ENCODE measurements at places on chromosomes 3 and 15. TPM values are rescaled to one million over a fixed set of nuclear protein-coding genes. Genes with fewer than 3 reads are reported as not detected.

Gene HRG
- total RNA-seq: not detected

Gene ZBED2
- 0.06 TPM for total RNA-seq

Gene TRH
- 0.19 TPM for total RNA-seq

- DNase-seq: no peak
Observed at GRCh38 chr3:64616953-64617352, 70.8 kb downstream of the ADAMTS9 start.

Gene SERPINI2
- total RNA-seq: not detected

Gene FBXO40
- not detected for total RNA-seq

DNA sequence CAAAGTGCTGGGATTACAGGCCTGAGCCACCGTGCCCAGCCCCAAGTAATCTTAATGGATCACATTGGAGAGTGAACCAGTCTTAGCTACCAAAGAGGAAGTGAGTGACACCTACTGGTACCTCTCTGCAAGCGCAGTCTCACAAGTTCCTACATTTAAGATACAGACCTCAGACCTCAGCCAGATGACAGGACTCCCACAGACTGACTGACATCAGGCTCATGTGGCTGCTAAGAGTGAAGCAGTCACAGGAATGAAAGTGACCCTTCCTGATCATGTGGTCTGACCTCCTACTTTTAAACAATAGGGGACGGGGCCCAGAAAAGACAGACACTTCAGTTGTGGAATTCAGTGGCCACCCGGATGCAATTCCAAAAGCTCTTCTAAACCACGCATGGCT is 36.3 kb upstream of the GNB5 start:
- DNase-seq: peak; percentile 82

Gene CHRNA5
- 46.9 TPM for total RNA-seq

DNA sequence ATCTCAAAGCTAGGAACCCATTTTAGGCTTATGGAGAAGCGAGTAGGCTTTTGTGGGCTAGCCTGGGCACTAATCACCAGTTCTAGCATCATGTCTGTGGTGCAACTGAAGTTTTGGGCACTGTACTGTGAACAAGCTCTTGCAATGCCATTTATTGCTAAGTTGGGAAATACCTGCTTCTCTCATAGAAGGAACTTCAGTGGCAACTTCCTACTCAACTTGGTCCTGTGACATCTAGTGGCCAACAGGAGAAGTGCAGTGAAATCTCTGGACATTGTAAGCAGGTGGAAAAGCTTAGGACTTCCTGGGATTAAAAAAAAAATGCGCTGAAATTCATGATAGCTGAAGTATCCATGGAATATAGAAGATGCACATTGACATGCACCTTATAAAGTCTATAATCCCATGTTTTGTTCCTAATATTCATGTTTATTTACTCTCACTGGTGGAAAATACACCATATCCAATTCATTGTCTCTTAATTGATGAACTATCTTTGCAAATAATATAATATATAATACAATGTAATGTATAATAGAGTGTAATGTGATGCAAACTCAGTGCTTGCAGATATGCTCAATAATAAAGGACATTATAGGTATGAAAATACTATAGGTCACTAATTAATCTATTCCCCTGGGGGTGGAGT is 6.5 kb upstream of the ALDH1A3 start:
- DNase-seq: peak; percentile 73

DNA sequence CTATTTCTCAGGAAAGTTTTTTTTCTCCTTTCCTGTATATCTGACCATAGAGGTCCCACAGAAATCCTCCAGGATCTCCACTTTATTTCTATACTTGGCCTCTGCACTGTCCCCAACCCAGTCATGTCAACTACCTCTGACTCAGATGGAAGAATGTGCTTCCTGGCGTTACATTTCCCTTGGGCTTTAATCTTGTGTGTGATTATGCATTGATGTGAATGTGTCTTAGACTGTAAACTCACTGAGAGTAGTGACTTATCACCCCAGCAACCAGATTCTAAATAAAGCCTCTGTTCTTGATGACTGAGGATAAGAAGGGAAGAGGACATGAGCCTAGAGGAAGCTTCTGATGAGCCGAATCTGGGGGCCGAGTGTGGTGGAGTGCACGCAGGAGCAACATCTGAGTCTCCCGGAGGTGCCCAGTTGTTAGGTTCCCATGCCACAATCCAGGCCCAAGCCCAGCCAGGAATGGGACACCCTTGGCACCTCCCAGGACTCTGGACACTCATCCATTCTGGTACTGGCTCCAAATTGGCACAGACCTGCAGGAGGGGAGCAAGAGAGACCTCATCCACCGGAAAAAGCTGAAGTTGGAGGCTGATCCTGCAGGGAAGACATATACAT is 32.1 kb upstream of the HEG1 start:
- no peak for DNase-seq

DNA sequence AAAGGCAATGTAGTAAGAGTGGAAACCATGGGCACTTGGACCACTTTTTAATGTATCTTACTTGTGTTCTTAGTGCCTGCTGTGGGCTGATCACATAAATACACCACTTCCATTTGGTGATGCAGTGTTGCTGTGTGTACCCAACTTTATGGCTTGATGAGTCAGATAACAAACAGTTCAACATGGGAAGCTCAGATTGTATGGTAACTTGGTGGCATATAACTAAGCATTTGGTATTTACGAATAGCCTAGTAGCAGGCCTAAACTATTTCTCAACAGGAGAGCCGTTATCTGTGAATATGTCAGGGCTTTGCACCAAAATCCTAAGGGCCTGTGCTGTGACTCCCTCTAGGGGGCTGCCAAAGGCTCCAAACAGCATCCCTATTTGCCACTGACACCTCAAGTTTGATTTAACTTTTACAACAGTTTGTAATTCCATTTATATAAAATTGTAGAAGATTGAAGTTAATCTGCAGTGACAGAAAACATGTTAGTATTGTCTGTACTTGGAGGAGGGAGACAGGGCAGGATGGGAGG is 640.4 kb upstream of the CADM2 start:
- DNase-seq: peak; percentile 30

- no peak for DNase-seq
Observed at GRCh38 chr3:167691366-167691765, 37.6 kb upstream of the WDR49 start.

Gene GXYLT2
- total RNA-seq: 1.5 TPM

Gene ABI3BP
- not detected for total RNA-seq
